ENCODE measurements at places on chromosomes 11 and 22.

DNA sequence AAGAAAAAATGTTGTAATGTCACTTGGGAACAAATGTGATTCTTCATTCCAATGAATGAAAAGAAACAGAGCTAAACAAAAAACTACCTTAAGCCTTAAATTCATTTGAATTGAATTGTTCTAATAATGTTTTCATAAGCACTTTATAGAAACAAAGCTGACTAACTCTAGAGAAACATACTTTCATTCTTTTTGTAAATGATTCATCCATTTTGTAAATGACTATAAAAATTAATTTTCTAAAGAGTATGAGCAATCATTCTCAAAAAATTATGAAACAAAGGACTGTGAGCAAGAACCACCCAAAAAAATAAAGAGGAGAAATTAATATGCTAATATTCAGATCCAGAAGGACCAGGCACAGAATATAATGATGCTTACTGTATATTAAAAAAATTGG, 986.5 kb upstream of the CHORDC1 start:
- DNase-seq = no peak

DNA sequence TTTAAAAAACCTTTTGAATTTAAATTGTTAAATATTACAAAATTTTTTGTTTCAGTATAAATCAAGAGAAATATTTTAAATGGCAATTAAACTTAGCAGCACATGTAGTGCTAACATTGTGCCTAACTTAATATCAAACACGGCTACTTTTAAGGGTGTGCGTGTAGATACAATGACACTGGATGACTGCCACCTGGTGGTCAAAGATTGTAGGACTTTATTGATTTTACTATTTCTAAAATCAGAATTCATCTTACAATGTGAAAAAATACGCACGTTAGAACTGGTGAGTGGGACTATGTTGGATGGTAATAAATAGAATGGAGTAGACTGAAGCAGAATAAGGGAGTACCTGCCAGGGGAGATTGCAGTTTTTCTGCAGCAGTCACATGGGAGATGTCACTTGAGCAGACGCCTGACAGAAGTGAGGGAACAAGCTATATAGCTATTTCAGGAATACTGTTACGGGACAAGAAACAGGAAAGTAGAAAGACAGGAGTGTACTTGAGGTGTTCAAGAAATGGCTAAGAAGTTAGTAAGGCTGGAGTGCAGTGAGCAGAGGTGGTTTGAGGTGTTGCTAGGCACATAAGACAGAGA, 52.9 kb downstream of the UVRAG start:
- peak; percentile 71 for DNase-seq

DNA sequence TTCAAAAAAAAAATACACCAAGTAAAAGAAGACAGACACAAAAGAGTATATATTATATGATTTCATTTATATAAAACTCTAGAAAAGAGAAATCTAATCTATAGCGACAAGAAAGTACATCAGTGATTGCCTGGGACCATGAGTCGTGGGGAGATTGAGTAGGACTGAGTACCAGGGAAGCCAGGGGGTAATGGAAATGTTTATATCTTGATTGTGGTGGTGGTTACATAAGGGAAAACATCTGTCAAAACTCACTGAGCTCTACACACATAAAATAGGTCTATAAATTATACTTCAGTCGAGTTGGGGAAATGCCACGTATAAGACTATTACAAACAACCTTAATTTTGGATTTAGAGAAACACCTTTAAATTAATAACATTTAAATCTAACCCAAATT, 117.4 kb downstream of the TRIM29 start:
- no peak for DNase-seq

DNA sequence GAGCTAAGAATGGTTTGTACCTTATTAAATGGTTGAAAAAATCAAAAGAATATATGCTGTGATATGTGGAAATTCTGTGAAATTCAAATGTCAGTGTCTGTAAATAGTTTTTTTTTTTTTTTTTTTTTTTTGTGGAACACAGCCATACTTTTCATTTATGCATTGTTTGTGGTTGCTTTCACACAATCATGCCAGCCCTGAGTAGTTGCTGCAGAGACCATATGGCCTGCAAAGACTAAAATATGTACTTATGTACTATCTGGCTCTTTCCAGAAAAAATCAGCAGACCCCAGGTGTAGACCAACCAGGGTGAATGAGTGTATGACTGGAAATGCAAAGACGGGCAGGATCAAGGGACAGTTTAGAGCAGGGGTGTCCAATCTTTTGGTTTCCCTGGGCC, 98.3 kb downstream of the PTPRJ start:
- no peak for DNase-seq

DNA sequence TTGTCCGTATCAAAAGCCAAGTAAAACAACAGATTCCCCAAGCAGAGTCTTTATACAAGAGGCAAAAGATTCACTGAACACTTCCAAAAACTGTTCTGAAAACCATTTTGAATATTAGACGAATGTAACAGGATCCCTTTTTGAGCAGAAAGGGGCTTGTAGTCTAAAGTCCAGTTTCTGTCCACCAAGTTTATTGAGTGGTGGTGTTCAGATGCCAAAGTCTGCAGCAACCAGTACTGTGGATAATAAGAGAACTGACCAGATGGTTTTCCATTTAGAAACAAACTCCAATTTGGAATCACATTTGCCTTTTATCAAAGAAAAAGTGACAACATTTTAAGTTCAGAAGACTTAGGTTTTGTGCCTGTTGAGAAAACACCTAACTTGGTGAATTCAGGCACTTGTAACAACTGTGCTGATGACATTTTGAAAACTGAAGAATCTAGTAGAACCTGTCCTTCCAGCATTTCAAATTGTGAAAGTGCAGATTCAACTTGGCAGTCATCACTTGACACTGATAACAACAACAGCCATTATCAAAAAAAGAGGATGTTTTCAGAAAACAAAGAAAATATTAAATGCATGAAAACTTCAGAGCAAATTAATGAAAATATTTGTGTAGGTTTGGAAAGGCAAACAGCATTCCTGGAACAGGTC, 217.1 kb downstream of the CSNK2A3 start:
- DNase-seq = no peak

GRCh38 chr11:74009675-74010305, 905 bp upstream of the UCP3 start:
- DNase-seq = no peak

- no peak for DNase-seq
These were observed 8.5 kb downstream of the AMOTL1 start for GRCh38 chr11:94776351-94777321.

DNA sequence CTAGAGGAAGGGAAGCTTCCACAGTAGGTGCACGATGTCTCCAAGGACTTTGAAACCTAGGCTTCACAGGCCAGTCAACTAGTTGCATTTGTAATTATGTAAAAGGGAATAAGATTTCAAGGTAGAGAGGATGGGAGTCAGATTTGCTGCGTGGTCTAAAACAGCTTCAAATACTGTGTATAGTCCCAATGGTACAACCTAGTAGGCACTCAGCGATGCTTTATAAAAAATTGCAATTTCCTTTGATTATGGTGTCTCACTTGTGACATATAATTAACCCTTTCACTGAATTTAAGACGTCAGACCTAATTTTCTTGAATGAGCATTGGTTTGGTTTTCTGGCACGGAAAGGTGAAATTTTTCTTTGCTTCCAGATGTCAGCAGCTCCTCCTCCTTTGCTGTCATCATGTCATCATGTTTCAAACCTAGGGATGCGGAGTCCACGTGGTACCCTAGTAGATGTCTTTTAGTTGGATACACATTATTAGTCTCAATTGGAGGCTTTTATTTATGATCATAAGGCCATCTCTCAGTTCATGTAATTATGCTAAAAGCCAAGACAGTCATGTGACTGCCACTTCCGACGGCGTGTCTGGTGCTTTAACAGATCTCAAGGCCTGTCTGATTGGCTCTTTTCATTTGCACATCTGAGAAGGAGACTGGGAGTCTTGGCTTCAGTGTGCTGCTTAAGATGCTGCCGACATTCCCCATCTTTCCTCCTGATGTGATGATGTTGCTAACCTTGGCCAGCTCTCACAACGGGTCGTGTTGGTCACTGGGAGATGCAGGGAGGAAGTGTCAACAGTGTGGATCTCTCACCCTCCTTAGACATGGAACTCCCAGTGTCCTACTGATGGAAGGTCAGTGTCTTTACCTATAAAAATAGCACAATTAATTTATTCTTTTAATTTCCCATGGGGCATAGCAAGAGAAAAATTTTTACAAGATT, 134.0 kb downstream of the HIPK3 start:
- no peak for DNase-seq

- DNase-seq = no peak
These were observed 13.6 kb downstream of the MRPL21 start for GRCh38 chr11:68889948-68890446.

DNA sequence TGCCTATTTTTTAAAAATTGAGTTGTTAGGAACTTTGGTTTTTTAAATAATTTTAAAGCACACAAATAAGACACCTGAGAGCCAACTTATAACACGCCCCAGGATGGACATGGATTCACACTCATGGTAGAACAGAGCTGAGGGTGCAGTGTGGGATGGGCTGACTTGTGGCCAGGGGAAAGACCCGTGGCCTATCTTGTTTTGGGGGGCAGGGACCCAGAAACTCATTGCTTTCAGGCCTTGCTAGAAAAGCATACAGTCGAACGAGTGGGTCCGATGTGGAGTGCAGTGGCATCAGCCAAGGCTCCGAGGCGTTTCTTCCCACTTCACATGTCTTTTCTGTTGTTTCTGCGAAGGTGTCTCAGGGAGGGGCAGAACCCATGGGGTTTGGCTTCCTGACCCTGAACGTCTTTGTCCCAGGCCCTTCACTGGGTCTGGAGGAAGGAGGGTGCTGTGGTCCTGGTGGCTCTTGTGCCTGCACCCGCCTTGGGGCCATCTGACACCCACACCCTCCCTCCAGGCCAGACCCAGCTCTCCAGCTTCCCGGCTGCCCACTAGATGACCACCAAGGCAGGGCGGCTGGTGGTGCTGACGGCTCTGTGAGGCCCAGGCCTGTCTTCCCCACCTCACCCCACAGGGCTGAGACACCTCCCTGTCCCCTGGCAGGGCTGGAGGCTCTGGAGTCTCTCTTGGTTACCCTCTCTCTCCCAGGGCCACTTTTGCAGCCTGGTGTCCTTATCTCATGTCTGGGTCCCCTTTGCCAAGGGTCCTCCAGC, 120.8 kb downstream of the KCNQ1 start:
- no peak for DNase-seq

DNA sequence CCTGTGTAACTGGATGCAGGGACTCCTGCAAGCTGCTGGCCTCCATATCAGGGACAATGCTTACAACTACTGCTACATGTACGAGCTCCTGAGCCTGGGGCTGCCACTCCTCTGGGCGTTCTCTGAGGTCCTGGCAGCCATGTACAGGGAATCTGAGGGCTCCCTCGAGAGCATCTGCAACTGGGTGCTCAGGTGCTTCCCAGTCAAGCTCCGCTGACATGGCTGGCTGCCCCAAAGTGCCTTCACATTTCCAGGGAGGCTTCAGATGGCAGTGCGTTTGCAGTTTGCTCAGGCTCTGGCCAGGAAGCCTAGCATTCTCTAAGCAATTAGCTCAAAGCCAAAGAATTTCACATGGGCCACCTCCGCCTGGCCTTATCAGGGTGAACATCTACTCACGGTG, 117.4 kb upstream of the PARVA start:
- no peak for DNase-seq

DNA sequence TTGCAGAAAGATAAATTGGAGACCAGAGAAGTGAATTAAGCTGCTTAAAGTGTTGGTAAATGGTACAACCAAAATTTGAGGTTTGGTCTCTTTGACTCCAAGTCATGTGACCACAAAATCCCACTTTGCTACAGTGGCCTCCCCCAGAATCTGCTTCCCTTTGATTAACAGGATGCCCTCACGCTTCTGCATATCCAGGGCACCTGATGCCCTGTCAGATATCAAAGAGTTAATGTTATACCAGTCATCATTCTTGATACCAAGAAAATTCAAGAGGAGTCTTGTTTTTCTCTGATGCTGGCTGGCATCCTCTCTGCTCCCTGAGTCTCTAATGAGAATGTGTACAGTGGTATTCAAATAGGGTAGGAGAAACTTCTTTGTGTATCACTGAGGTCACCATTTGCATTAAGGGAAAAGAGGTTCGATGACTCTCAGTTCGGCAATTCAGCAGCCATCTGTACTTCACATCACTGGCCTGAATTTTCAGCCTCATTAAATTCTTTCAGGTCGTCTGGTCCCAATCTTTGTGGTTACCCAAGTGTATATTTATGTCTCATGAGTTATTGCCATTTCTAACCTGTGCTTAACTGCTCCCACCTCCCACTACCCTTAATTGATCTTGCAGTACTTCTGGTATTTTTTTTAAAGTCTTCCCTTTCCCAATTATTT, 73.9 kb downstream of the BDNF start:
- DNase-seq = no peak

DNA sequence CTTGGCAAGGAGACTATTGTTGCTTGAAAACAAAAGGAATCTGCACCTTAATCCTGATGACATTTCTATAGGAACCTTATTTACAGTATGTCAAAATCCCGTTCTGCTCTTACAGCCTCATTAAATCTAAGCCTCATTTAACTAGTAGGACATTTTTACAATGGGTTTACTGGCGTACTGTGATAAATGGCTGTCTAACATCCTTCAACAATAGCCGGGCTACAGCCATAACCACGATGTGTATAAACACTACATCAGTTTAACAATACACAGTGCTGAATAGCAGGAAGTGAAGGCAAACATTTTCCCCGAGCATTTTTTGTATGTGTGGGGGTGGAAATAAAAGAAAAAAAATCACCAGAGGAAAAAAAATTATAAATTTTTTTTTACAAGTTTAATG, 131.2 kb downstream of the ARL14EP start:
- no peak for DNase-seq

DNA sequence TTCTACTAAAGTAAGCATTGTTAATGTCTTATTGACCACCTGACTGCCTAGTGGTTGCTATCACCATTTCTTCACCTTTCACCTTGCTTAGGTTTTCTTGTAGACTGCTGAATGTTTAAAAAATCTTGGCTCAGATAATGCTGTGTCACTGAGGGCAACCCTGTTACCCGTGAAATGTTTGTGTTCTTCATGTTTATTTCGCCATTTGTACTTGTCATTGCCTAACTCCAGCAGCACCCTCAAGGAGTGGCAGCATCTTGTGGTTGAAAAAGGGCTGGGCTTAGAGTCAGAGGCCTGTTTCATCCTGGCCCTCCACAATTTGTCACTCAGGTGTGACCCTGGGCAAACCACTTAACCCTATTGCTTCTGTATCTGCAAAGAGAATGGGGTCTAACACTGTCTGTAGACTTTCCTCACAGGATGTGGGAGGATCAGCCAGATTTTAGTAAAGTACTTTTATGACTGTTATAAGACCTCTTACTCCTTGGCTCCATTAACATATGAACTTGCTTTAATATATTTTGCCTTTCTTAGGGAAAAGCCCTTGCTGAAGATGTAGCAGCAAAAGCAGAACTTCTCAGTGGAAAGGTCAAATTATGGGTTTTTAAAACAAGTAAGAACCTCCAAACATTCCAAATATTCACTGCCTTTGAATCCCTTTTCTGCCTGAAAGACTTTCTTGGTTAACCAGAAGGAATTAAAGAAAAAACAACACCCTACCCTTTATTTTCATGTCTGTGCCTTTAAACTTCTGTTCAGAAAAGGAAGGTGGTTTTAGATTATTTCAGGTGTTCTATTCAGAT, 154.5 kb upstream of the C11orf87 start:
- no peak for DNase-seq

- no peak for DNase-seq
These were observed 46.2 kb upstream of the SMCO4 start for GRCh38 chr11:93589347-93589746.
